ENCODE measurements at places on chromosomes 13 and 19.
A peak's percentile ranks its signal among the peaks of the same experiment; 100 is the strongest.

DNA sequence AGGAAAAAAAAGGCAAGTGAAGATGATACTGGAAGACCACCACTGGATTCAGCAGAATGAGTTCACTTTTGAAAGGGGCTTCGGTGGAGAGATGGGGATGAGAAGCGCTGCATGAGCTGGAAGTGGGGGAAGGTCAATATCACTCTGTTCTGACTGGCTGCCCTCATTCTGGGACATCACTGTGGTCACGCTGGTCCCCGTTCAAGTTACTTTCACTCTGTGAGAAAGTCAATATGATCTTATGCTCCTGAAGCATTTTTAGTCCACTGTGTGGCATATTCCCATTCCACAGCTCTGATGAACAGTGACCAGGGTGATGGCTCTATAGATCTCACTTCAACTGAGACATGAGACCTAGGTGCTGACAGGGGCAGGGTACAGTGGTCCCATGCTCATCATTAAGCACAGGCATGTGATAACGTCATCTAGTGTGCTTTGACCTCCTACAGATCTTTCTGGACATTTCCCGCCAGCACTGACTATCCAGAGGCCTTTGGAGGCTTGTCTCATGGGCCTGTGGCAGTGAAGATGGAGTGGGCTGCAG is 40.2 kb upstream of the GPR183 start:
- DNase-seq = no peak

DNA sequence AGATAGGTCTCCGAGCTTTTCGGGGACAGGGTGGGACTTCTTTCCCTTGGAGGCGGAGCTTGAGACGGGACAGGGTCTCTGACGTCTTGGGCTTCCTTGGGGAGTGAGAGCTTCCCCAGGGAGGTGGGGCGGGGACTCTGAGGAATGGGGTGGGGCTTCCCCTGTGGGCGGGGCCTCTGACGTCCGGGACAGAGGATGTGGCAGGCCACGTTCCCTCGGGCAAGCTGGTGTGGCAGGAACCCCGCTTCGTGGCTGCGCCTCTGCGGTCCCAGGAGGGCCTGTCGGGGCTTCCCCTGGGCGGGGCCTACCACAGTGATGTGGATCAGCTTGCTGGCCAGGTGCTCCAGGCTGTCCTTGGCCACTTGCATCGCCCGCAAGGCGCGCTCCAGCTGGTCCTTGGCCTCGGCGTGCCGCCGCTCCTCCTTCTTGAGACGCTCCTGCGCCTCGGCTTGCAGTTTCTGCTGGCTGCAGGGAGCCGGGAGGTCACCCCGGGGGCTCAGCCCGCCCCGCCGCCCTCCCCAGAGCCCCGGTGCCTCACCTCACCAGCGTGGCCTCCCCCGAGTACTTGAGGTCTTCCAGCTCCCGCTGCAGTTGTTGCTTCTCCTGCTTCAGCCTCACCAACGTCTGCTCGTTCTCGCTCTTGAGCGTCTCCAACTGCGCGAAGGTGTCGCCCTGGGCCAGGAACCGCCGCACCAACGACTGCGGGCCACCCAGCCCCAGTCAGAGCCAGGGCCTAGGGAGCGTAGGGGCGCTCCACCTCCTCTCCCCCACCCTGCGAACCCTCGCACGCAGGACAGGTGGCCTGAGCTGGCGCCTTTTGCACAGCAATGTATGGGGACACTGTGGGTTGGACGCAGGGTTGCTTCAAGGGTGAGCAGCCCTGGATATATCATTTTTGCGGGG is 3.3 kb upstream of the RGL3 start:
- DNase-seq = peak; percentile 87

DNA sequence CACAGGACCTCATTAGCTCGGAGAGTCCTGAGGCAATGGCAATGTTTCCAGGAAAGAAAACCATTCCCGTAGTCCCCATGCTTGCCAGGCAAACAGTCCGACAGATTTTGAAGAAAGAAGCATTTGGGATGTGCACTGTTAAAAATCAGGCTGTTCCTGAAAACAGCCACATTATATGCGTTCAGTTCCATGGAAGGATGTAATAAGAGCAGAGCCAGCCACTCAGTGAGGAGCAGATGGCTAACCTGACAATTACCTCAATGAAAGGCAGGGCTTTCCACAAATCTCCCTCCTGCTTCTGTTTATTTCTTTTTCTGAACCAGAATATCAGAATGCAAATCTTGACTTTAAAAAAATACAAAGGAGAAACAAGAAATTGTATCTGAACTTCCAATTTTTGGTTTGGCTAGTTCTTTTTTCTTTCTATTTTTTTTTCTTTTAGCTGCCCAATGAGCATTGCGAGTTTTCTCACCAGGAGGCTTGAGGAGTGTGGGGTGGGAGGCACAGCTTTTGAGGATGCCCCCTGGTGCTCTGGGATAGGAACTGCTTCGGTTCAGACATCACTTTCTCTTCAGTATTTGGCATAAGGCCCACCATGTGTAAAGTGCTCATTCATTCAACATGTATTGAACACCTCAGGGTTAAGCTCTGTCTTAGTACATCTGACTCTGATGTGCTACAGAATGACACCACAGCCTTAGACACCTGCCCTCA is 124.2 kb downstream of the TBC1D4 start:
- DNase-seq = peak; percentile 61

- no peak for DNase-seq
These were observed 38.0 kb upstream of the C13orf42 start for GRCh38 chr13:51148952-51149573.

GRCh38 chr19:48963371-48964204 is 1.5 kb upstream of the FTL start:
- peak; percentile 86 for DNase-seq

DNA sequence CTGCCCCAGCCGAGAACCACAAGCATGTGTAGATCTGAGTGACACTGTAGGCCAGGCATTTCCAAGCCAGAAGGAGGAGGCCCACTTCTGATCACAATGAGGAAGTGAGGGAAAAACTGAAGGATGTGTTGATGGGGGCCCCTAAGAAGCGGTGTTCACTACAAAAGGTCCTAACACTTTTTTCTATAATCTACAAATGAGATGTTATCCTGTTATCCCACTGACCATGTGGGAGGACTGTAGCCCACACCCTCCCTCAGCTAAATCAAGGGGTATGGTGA is 99.0 kb upstream of the MCF2L start:
- no peak for DNase-seq

DNA sequence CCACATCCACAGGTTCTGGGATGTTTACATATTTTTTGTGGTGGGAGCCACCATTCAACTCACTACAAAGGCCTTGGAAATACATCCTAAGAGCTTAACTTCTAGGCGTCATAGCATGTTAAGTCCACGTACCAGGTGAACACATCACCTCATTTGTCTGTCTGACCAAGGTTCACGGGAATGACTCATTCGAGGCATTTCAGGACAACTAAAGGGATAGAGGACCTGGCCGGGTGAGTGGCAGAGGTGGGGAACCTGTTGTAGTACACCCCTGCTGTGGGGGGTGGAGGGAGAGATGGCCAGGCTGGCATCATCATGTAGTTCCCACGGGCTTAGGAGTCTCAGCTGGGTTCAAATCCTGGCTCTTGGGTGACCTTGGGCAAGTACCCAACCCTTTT is 51.5 kb downstream of the BICRA start:
- DNase-seq = no peak

- no peak for DNase-seq
These were observed 15.6 kb downstream of the ZNF599 start for GRCh38 chr19:34757441-34757840.

DNA sequence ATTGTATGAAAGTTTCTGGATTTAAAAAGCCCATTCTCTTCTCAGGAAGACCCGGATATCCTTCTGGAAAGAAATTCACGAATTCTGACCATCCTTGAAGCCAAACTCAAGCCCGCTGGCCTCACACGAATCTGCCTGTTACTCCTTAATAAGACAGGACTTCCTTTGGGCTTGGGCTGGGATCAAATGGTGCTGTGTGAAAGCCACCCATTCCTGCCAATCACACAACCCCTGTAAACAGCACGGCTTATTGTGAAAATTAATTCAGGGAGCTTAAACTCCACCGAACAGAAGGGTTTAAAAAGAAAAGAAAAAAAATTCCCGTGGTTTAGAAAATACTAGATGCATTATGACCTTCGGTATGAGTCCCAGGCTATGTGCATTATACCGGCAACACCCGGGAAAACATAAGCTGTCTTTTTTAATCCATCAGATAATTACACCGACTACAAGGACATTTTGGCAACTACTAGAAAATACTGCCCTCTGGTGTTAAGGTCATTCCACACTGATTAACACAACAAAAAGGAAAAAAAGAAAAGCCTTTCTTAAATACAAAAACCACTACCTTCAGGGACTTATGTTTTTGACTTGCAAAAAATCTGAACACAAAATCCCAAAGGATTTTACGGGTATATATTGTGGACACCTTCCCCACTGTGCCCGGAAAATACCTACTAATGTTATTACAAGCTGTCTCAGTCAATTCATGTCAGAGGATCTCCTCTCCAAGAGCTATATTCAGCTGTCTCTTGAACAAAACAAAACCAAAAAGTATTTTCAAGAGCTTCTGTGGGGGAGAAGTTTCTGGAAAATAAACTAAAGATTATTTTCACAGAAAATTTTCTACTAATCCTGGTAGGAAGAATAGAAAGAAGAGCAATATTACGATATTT is 76.0 kb upstream of the LSM14A start:
- DNase-seq = no peak

- DNase-seq = no peak
These were observed 87.3 kb upstream of the RFC3 start for GRCh38 chr13:33730619-33731018.

GRCh38 chr19:7662657-7663056 is 6.2 kb upstream of the RETN start:
- DNase-seq = no peak

DNA sequence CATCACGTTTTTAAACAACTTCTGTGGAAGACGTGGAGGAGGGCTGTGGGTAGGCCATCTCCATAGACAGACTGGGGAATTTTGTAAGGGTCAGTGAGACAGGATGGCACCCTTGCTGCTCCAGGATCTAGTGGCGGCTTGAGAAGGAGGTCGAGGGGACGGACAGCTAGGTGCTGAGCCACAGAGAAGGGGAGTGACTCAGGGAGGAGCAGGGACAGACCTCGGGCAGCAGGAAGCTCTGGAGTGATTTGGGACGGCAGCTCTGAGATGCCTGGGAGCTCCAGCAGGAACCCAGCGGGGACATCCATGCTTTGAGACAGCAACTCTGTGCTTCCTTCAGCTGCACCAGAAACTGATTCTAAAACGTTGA is 169.1 kb upstream of the SOX1 start:
- no peak for DNase-seq

GRCh38 chr13:112056284-112056727 is 10.6 kb upstream of the SOX1 start:
- DNase-seq = no peak

DNA sequence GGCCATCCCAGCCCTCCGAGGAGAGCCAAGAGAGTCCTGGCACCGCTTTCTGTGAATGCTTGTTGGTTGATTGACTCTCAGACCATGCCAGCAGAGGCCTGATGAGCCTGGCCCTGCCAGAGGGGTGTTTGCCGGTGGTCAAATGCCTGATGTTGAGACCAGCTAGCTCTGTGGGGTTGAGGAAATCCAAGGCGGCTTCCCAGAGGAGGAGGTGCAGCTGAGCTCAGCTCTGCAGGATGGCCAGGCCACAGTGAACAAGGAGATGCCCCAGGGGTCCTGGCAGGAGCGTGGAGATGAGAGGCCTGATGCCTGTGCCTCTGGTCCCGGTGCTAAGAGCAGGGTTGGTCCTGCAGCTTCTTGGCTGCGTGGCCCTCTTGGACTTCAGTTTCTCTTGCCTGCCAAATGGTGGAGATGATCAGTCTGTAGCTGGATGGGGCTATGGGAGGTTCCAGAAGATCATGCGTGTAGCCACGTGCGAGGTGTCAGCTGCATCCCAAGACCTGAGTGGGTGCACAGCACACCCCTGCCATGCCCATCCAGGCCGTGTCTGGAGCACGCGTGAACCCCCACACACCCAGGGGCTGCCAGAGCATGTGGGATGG is 16.8 kb downstream of the NFIC start:
- no peak for DNase-seq

- DNase-seq = no peak
These were observed 41.1 kb downstream of the COL4A1 start for GRCh38 chr13:110265682-110266430.

DNA sequence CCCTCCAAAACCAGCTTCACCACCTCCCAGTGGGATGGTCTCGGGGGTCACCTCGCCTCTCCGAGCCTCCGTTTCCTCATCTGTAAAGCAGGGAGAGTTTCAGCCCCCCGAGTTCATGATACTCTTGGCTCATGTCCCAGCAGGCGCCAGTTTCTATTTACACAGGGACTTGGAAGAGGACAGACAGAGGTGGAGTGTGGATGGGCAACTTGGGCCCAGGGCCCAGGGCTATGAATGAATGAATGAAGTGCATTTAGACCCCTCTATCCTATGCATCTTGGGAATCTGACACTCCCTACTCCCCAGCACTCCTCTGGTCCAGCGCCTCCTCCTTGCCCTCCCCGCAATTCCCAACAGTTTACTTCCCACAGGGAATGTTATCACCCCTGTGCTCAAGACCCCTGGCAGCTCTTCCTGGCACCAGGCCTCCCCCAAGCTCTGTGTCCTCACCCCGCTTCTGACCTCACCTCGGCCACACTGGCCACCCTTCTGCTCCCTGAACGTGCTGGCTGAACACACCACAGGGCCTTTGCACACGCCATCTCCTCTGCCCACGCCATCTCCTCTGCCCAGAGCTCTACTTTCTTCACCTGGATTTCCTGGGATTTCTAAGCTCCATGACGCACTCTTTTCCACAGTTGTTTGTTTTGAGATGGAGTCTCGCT is 4.9 kb upstream of the C2CD4C start:
- no peak for DNase-seq

DNA sequence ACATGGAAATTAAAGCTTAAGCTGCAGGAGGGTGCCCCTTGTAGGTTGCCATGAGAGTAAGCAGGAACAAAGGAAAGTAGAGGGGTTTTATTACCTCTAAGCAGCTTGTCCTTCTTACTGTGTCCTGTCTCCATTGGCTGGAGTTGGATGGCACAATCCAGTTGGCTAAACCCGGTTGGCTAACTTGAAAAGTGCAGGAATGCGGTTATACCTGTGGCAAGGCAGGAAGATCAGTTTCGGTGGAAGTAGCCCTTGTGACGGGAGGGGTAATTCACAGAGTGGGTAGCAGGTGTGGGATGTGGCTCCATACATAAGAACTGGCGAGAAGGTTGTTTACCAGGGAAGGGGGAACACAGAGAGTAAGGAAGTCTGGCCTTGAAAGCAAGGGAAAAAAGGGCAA is 3.2 kb downstream of the ZNF726 start:
- DNase-seq = no peak

- no peak for DNase-seq
These were observed 163.3 kb downstream of the KDM4B start for GRCh38 chr19:5132206-5132560.

DNA sequence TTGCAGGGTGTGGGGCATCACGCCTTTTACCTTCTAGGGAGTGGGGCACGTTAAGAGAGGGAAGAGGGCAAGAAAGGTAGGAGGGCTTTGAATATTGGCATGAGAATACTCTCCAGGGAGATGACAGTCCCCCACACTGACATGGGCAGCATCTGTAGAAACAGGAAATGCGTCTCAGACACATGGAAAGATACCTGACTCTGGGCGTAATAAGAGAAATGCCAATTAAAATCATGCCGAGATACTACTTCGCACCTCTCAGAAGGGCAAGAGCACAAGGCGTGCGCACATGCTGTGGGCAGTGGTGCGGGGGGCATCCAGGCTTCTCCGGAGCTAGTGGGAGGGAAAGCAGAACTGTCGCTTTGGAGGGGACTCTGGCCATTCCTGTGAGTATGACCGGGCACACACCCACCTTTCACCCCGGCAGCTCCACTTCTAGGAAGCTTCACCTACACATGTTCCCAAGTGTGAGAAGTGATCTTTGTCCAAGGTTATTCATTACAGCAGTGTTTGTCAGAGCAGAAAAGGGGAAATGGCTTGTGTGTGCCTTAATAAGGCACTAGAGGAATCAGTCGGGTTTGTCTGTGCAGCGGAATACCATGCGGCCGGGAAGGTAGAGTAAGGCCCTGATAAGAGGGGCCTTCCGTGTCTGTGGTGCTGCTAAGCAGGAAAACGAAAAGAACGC is 99.5 kb downstream of the SIPA1L3 start:
- no peak for DNase-seq
